Cerebellar nuclear complex (tissue), 1 donor: ENCODE measurements at places on chromosomes 16 and 17.

GRCh38 chr17:66016231-66016630 lies 175.7 kb downstream of the CEP112 start:
- no peak for DNase-seq

DNA sequence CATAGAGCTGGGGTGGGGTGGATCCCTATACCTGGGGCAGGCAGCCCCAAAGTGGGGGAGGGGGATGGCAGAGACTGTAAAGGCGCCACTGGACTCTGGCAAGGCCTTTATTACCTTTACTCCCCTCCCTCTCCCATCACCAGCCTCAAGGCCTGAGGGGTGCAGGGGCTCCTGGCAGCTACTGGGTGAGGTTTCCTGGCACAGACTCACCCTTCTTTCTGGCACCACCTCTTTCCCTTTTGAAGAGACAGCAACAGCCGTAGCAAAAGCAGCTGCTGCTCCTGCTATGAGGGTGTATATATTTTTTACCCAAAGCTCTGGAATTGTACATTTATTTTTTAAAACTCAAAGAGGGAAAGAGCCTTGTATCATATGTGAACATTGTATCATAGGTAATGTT lies 17.6 kb downstream of the RAPGEFL1 start:
- DNase-seq: no peak

DNA sequence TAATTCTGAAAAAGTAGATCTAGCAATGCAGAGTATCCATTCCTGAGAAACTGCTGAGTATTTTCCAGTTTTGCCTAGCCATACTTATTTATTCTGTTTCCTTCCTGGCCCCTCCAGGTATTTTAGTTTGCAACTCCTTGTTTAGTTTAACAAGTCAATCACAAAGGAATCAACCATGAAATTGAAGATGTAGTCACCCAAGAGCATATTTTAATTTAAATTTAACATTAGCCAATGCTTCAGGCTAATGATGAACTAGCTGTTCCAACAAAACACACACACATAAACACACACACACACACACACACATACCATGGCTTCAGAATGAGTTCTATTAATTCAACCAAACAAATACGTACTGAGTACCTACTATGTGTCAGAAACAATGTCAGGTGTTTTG lies 332.8 kb upstream of the ERCC4 start:
- DNase-seq: no peak

DNA sequence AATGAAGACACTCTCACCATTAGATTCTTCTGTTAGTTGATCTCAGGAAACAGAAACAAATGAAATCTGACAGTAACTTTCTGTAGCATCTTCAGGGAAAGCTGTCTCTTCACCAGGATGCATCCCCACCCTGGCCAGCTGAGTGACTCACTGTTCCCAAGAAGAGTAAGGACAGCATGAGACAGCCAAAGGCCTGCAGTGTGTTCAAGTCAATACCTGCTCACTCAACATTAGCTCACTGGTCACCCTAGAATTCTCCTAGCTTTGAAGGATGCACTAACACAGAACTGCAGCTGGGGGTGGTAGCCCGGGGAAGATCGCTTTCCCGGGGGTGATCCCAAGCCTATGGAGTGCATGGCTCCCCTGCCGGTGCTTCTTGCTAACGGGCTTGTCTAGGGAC lies 28.2 kb upstream of the CLEC18B start:
- DNase-seq: no peak

DNA sequence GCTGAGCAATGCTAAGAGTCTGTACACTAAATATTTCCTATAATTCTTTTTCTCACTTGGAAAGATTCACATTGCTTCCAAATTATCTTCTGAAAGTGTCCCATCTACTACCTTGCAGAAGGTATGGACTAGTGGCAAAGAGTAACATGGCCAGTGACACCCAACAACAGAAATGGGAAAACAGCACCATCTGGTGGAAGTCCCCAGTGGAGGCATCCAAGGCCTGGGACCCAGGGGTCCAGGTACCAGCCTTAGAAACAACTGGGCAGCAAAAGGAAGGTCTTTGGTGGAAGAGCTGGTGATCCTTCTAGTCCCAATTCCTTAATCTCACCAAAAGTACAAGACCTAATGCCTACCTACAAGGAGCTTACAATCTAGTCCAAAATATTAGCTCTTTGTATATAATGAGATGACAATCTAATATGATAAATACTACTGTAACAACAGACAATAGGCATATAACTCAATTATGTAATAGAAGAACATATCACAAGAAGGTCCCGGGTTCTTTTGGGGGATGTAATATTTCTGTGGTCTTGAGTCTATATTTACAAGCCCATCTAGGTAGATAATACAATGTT lies 55.3 kb downstream of the SKAP1 start:
- DNase-seq: no peak

DNA sequence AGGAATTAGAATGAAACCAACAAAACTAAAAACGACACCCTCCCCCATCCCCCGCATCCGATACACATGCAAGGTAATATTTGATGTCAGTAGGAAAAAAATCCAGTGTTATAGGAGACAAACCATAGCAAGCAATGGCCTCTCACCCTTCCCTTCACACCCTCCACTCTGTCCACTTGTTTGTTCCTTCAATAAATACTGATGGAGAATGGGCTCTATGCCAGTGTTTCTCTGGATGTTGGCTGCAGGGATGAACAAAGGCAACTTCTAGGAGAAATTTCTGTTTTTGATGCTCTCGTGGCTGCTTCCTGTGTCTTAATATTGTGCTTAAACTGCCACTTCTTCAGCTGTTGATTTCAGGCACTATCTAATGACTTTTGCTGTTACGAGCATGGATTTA lies 98.8 kb downstream of the WWOX start:
- no peak for DNase-seq

DNA sequence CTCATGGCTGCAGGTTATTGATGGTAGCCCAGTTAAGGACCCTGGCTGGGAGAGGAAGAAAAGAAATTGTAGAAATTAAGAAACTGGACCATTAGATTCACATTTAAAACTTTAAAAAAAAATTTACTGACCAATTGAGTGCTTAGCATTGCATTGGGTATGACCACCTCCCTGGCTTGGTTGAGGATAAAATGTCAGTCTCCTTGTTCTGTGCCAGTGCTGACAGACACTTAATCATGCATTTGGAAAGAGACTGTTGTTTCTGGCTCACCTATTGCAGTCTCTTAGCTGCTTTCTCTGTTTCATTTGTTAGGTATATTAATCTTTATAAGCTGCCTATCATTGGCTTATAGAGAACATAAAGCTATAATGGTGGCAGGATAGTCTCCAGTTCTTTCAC lies 1.7 kb downstream of the MYH1 start:
- DNase-seq: no peak

- DNase-seq: no peak
Measured at GRCh38 chr16:49620158-49620868, 235.6 kb downstream of the ZNF423 start.

DNA sequence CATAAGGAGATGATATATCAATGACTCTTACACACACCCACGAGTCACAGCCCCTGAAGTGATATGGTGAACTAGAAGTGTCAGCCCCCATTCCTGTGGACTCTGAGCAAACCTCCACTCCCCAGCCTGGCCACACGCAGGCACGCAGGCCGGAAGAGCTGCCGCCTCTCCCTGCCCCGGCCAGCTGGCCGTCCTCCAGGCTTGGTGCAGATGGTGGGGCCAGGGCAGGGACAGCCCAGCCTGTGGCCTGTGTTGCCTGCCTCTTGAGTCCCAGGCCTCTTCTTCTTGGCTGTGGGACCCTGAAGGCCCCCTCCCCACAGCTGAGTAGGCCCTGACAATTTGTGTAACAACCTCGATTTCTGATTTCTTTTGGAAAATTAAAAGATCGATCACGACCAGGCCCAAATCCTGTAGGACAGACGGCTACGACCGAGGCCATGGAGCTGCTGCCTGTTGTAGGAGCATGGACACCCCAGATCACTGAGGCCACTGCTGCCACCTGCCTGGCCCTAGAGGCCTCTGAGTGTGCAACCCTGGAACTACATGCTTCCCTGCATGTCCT lies 10.0 kb upstream of the MPRIP start:
- DNase-seq: no peak

DNA sequence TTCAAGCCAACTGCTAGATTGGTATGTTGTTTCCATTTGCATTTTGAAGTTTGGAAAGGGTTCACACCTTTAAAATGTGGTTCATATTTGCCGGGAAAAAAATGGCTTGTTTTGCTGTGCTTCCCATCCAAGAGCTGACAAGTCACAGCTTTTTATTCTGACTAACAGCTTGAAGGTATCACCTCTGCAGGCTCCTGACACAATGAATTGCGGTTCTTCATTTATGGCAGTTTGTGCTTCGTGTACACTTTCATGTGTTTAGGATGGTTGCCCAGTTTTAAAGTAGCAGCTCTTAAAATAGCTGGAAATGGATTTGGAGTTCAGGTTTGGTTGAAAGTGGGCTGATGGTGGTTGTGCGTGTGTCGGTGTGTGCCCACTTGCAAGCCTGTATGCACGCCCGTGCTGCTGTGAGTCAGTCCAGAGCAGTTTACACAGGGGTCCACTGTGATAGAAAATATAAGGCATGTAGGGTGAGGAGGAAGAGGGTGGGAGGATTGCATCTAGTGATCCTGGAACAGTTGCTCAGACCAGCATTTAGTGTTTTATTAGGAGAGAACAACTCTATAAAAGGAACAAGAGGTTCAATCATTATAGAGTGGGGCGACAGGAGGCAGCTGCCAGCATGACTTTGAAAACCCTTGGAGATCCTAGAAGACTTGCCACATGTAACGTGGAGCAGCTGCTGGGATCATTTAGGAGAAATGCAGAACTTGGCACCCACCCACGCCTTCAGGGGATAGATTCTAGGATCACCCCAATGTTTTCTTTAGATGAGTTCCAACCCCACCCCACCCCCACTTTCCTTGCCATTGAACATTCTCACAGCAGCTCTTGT lies 108.0 kb upstream of the TBX2 start:
- DNase-seq: no peak

DNA sequence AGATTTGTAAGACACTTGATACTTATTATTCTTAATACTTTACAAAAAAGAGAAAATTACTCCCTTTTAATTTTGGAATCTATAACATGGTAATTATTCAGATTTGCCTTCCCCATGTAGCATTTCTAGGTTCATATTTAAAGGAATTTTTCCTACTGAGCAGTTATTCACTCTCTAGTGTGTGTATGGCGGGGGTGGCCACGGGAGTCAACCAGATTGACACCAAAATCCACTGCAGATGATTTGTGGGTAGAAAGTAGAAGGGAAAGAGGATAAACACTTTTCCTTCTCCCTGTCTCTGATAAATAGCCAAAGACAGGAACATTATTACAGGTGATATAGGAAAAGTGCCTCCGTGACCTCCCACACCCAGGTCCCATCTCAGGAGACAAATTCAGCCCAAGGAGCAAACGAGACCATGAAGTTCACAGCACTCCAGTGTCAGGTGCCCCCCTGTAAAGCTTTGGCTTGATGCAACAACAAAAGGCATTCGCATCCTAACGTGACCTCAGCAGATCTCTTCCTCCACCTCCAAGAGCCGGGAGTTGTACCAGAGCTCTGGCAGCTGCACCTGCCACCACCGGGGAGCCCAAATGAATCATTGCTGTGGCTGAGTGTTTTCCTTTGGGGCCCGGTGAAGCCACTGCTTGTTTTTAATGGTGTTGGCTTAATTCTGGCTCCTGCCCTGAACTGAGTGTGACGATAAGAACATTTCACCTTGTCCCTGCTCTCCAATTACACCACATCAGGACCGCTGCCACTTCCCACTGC lies 92.7 kb upstream of the NOL11 start:
- DNase-seq: no peak

DNA sequence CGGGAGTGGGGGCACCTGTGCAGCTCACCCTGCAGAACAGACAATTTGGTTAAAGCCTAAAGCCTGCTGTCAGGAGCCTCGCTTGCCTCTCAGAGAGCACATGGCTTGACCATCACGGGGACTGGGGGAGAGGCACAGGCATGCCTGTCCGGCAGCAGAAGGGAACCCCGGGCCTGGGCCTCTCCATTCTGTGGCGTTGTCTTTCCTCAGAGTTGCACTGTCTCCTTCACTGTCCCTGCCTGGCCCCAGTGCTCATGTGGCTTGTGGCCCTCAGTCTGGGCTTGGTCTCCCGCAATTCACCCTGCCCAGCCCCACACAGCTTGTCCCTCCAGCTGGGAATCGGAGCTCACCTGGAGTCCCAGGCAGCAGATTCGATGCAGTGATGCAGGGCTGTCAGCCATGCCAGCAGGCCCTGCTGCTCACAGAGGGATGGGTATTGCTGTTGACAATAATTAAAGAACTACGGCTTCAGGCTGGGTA lies 189.9 kb downstream of the SEC14L1 start:
- DNase-seq: no peak

DNA sequence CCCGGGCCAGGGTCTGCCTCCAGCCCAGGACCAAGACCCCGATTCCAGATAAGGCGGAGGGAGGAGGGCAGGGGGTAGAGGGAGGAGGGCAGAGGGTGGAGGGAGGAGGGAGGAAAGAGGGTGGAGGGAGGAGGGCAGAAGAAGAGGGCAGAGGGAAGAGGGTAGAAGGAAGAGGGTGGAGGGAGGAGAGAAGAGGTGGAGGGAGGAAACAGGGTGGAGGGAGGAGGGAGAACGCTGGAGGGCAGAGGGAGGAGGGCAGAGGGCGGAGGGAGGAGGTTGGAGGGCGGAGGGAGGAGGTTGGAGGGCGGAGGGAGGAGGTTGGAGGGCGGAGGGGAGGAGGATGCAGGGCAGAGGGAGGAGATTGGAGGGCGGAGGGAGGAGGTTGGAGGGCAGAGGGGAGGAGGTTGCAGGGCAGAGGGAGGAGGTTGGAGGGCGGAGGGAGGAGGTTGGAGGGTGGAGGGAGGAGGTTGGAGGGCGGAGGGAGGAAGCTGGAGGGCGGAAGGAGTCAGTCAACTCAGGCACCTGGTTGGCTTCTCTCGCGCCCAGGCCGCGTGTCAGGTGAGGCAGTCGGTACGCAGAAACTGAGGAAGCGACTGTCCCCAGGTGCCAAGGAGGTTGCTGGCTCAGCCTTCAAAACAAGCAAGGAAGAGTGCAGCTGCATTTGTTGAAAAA lies 65.2 kb downstream of the KLHDC4 start:
- no peak for DNase-seq

DNA sequence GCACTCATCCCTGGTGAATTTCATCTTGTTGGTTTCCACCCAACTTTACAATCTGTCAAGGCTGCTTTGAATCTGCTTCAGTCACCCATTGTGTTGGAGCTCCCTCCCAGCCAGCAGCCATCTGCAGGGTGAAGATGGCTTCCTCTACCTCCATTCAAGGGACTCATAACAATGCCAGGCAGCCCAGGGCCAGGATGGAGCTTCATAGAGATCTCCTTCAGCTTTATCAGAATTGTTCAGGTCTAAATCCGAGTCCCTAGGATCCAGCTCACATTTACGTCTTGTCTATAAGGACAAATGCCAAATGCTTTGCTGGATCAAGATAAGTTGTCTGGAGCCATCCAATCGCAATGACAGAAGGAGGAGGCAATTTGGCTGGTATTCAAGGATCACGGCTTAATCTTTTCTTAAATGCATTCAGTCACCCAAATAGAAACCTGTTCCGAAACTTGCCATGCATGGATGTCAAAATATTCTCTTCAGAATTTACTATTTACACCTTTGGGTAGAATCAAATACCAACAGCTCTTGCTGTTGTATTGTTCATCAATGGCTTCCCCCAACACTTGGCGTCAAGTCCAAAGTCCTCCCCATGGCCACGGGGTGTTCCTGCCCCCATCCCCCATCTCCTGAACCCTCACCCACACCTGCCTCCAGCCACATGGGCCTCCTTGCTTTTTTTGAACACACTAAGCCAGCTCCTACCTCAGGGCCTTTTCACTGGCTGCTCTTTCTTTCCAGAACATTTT lies 3.8 kb upstream of the FAM171A2 start:
- DNase-seq: no peak
